IMR-90 (cell line): ENCODE measurements at places on chromosomes 3 and 15. TPM values are rescaled to one million over a fixed set of nuclear protein-coding genes. Genes with fewer than 3 reads are reported as not detected.

- H3K4me1 ChIP-seq = no peaks in the 10 kb centered on the region
- no peak overlapping the region for H3K4me3 ChIP-seq
- H3K27me3 ChIP-seq = no peaks in the 10 kb centered on the region
These were observed 66.4 kb upstream of the GOLIM4 start for GRCh38 chr3:168162172-168162571.

The NDN gene
- total RNA-seq = 40.1 and 50.3 TPM in 2 replicates

- peak; percentile 9 for DNase-seq
- H3K36me3 ChIP-seq = peaks cover 8% of the 10 kb centered on the region; the same call in 1 of the 2 replicates
- no peak overlapping the region for H3K27ac ChIP-seq
- no peak overlapping the region for H3K4me3 ChIP-seq
These were observed 38.0 kb downstream of the MEF2A start for GRCh38 chr15:99603828-99604227.

GRCh38 chr3:27581852-27582251, 97.7 kb upstream of the SLC4A7 start:
- no peak overlapping the region for H3K4me3 ChIP-seq
- H3K36me3 ChIP-seq = no peaks in the 10 kb centered on the region
- no peaks in the 10 kb centered on the region; the same call in 1 of the 2 replicates for H3K4me1 ChIP-seq

DNA sequence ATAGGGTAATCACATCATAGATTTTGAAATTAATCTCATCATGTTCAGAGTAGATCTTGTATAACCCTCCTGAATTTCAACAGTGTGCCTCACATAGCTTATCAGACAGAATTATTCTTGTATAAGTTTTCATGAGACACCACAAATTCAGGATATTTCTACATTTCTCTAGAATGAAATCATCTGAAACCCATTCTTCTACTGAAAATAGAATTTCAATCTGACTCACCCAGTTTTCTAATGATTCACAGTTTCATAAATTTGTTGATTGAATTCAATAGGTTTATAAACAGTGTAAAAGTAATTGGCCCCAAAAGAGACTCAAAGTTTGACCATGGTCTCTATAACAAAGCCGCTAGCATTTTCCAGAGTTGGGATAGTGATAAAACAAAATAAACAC, 1082.6 kb upstream of the EPHA6 start:
- no peak overlapping the region for H3K4me3 ChIP-seq
- no peaks in the 10 kb centered on the region for H3K4me1 ChIP-seq
- no peaks in the 10 kb centered on the region for H3K27me3 ChIP-seq

DNA sequence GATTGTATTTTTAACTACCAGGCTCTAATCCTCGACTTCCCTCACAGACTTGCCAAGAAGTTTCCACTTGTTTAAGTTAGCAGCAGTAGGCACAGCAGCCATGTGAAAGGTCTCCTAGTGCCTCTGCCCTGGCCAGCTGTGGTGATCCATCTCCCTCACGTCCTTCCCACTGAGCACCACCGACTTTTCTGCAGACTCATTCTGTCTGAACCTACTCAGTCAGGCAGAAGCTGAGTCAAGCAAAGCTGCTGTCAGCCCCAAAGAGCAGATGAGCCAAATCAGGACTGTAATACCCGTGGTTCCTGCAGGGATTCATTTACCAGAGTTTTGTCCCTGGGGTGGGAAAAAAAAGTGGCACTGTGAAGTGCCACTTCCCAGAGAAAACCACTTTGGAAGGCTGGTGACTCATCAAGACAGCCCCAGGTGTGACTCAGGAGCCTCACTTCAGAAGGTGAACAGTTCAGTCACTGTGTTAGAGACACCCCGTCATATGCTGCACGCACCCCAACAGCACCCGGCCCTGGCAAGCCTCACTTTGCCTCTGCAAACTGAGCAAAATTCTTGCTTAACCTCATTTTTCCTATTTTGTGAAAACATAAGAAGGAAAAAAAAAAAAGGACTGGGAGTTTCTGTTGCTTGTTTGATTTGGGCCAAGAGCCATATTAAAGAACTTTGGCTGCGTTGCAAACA, 76.0 kb downstream of the WWTR1 start:
- peaks cover 23% of the 10 kb centered on the region for H3K4me1 ChIP-seq
- H3K4me3 ChIP-seq = no peak overlapping the region
- H3K27me3 ChIP-seq = no peaks in the 10 kb centered on the region
- H3K27ac ChIP-seq = peak overlapping the region; percentile 15
- peak; percentile 89 for DNase-seq
- no peaks in the 10 kb centered on the region for H3K36me3 ChIP-seq

The ALDH1A3 gene
- total RNA-seq = 5.0 and 8.6 TPM in 2 replicates

- H3K4me3 ChIP-seq = no peak overlapping the region
- no peaks in the 10 kb centered on the region for H3K36me3 ChIP-seq
- DNase-seq = no peak
- no peak overlapping the region for H3K27ac ChIP-seq
These were observed 272.3 kb downstream of the ARRDC4 start for GRCh38 chr15:98232761-98233160.

- H3K27me3 ChIP-seq = no peaks in the 10 kb centered on the region; the same call in 1 of the 2 replicates
- no peak for DNase-seq
- H3K4me1 ChIP-seq = no peaks in the 10 kb centered on the region
- H3K4me3 ChIP-seq = no peak overlapping the region
These were observed 326.8 kb downstream of the TBL1XR1 start for GRCh38 chr3:176870451-176870850.

The PLCH1 gene
- total RNA-seq = not detected in 2 replicates

GRCh38 chr3:113261626-113262303, 50.4 kb downstream of the BOC start:
- peaks cover 8% of the 10 kb centered on the region for H3K36me3 ChIP-seq
- no peak overlapping the region for H3K4me3 ChIP-seq
- H3K27ac ChIP-seq = no peak overlapping the region

GRCh38 chr3:90241481-90241880, 1134.1 kb downstream of the EPHA3 start:
- no peaks in the 10 kb centered on the region for H3K4me1 ChIP-seq
- no peak for DNase-seq
- no peaks in the 10 kb centered on the region for H3K36me3 ChIP-seq
- H3K4me3 ChIP-seq = no peak overlapping the region

The CAV3 gene
- total RNA-seq = 0.28 and 0.36 TPM in 2 replicates

DNA sequence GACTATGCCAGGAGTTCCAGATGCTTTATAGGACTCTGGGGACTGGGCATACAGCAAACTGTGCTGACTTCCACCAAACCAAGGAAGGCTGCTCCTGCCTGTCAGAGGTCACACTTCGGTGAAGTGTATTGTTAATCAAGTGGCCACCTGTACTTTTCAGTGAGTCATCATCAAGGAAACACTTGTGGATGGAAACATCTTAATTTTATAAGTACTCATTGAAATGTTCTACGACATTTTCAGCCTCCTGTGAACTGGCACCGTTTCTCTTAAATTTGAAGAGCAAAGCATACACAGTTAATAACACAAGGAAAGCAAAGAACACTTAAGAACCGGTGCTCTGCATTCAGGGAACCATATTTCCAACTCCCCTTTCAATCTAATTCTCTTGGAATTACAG, 801.7 kb upstream of the DPPA4 start:
- H3K27me3 ChIP-seq = no peaks in the 10 kb centered on the region
- H3K4me3 ChIP-seq = no peak overlapping the region
- H3K36me3 ChIP-seq = no peaks in the 10 kb centered on the region
- no peak for DNase-seq
- no peaks in the 10 kb centered on the region for H3K4me1 ChIP-seq

- H3K27me3 ChIP-seq = no peaks in the 10 kb centered on the region
- 0 out of 2 replicates have a peak, but pooled peaks cover 3% of the 10 kb centered on the region for H3K4me1 ChIP-seq
- DNase-seq = no peak
- no peak overlapping the region for H3K4me3 ChIP-seq
- no peaks in the 10 kb centered on the region for H3K36me3 ChIP-seq
- H3K27ac ChIP-seq = no peak overlapping the region
These were observed 95.6 kb downstream of the RFX7 start for GRCh38 chr15:56148064-56148463.

The GUCA1C gene
- not detected in 2 replicates for total RNA-seq

The CILP gene
- under 0.01 TPM in 1 of 2 replicates, not detected in the other for total RNA-seq

- peaks cover 10% of the 10 kb centered on the region; the same call in 1 of the 2 replicates for H3K4me1 ChIP-seq
- no peaks in the 10 kb centered on the region for H3K36me3 ChIP-seq
- no peak overlapping the region for H3K27ac ChIP-seq
- peaks cover 37% of the 10 kb centered on the region for H3K27me3 ChIP-seq
These were observed 43.0 kb upstream of the TLE3 start for GRCh38 chr15:70140543-70141375.

DNA sequence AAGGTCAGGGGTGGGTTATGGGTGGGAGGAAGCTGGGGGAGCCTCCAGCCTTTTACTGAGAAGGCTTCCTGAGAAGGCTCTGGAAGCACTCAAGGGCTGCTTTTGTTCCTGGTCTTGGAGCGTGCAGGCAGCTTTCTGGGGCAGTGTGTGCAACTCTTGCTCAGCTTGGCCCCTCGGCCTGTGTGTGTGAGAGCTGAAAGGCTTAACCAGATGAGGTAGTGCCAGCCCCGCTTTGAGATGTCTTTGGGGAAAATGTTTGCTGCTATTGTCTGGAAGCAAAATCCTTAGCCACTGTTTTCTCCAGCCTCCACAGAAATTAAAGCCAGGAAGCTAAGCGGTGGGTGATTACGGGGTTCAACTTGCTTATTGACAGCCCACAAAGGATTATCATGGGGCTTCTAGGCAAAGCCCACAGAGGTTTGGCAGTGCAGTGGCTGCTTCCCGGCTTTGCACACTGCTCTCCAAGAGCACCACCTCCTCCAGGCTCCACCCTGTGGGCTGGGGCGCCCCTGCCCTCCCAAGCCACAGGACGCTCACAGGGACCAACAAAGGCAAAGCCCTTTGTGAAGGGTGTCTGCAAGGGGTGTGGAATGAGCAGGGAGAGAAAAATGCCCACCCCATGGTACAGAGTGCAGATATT, 121.7 kb upstream of the TLE3 start:
- no peak overlapping the region for H3K4me3 ChIP-seq
- no peak overlapping the region for H3K27ac ChIP-seq
- no peaks in the 10 kb centered on the region for H3K36me3 ChIP-seq
- DNase-seq = no peak
- peaks cover 52% of the 10 kb centered on the region for H3K27me3 ChIP-seq

GRCh38 chr15:100890850-100891249, 11.2 kb downstream of the ALDH1A3 start:
- H3K27ac ChIP-seq = no peak overlapping the region
- no peaks in the 10 kb centered on the region for H3K36me3 ChIP-seq
- DNase-seq = no peak
- H3K4me1 ChIP-seq = peaks cover 9% of the 10 kb centered on the region
- peaks cover 1% of the 10 kb centered on the region; the same call in 1 of the 2 replicates for H3K27me3 ChIP-seq

The PLIN1 gene
- under 0.01 TPM in 2 replicates for total RNA-seq

- peaks cover 9% of the 10 kb centered on the region for H3K4me1 ChIP-seq
- DNase-seq = no peak
- no peaks in the 10 kb centered on the region for H3K27me3 ChIP-seq
- H3K27ac ChIP-seq = no peak overlapping the region
These were observed 4.3 kb downstream of the PFKFB4 start for GRCh38 chr3:48552111-48552951.

The SMCO1 gene
- not detected in 2 replicates for total RNA-seq

DNA sequence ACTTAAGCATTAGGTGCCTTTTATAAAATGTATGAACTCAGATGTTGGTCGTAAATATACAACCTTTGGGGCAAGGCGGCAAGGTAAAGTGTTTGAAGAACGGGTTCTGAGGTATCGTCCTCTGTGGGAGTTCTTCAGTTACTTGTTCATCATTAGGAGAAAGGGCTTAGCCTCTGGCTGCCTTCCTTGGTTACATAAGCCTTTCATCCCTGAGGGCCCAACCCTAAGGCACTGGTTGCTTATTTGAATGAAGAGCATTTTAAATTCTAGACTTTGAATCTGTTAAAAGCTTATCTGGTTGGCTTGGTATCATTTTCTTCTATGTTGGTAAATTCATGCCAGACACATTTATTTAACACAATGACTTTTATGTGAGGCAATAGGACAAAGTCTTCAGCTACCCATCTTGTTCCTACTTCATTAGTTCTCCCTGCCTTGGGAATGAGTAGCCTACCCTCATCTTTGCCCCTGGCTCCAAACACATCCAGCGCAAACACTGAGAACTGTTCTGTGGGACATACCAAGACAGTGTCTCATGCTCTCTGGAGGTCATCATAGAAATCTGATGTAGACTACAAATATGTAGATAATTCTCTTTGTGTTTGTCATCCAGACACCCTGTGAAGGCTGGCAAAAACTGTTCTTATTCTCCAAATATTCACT, 12.4 kb upstream of the CCDC80 start:
- no peak overlapping the region for H3K4me3 ChIP-seq
- peak overlapping the region; percentile 95 for H3K27ac ChIP-seq
- peak; percentile 98 for DNase-seq
- H3K36me3 ChIP-seq = no peaks in the 10 kb centered on the region
- peaks cover 19% of the 10 kb centered on the region for H3K4me1 ChIP-seq

DNA sequence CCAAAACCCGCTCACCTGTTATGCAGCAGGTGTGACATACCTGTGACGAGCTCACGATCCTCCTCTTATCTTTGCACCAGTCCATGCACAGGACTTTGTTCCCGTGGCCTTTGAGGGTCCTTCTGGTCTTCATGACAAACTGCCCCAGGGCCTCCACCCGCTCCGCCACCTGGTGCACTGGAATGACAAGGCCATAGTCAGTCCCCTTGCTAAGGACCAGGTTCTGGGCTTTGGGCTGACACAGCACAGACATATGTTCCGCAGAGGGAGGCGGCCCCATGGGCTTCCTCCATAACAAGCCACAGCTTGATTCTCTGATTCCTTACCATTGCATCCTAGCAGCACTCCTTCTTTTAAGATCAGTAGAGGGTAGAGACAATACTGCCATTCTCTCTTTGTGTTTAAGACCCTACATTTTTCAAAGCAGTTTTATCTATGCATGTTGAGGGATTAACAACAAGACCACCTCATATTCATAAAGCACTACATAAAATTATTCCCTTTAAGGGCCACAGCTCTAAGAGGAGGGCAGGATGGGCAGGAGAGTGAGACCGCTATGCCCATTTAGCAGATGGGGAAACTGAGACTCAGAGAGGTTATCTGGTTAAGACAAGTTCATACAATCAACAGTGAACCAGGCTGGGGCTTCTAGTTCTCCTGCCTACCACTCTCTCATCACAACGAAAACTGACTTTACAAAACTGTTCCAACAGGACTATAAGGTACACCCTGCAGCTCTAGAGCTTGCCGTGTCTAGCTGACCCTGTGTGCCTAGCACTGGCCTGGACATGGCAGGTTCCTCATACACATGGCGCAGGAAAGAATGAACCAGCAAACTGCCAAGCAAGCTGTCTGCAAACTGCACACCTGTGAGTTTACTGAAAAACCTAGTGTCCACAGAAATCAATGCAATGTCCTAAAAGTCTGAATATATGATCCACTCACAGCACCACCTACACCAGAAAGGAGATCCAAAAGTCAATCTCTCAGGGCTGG, 37.0 kb downstream of the GNB5 start:
- peaks cover 4% of the 10 kb centered on the region for H3K4me1 ChIP-seq
- H3K36me3 ChIP-seq = peaks cover 14% of the 10 kb centered on the region
- no peak overlapping the region for H3K4me3 ChIP-seq

The MME gene
- 19.4 and 22.8 TPM in 2 replicates for total RNA-seq

The TMEM40 gene
- total RNA-seq = not detected in 2 replicates

- no peak overlapping the region for H3K27ac ChIP-seq
- no peaks in the 10 kb centered on the region for H3K4me1 ChIP-seq
- peaks cover 1% of the 10 kb centered on the region; the same call in 1 of the 2 replicates for H3K27me3 ChIP-seq
- no peaks in the 10 kb centered on the region for H3K36me3 ChIP-seq
- DNase-seq = no peak
These were observed 53.3 kb downstream of the MEX3B start for GRCh38 chr15:81992523-81992922.

- DNase-seq = peak; percentile 85
- H3K27me3 ChIP-seq = peaks cover 7% of the 10 kb centered on the region
- no peaks in the 10 kb centered on the region for H3K36me3 ChIP-seq
- no peak overlapping the region for H3K27ac ChIP-seq
These were observed 27.3 kb upstream of the RAD18 start for GRCh38 chr3:8990266-8991215.
